Naive thymus-derived CD4-positive, alpha-beta T cell (primary cell): ENCODE measurements at places on chromosomes 12 and 14.
A peak's percentile ranks its signal among the peaks of the same experiment; 100 is the strongest.

GRCh38 chr12:119178544-119179334 lies at the start of gene HSPB8:
TSS of gene HSPB8 (plus strand) at chr12:119178931. CDS start at chr12:119179313, 382 bp downstream.
- H3K27me3 ChIP-seq = no peaks in the 10 kb centered on the region
- no peak for DNase-seq
- H3K4me3 ChIP-seq = no peak within 1 kb of the TSS
- H3K36me3 ChIP-seq = no peaks in the 10 kb centered on the region

DNA sequence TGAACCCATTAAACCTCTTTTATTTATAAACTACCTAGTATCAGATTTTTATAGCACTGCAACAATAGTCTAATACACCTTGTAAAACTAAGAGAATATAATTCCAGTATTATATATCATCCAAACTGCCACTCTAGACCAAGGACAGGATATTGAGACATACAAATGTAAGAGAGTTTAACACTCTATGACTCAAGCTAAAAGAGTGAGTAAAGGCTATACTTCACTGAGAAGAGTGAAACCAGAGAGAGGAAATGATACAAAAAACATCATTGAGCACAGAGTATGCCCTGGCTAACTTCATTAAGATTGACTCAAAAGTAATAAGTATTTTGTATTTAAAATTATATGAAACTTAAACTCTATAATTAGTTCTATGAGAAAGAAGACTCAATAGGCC lies 1951.9 kb upstream of the SEL1L start:
- no peaks in the 10 kb centered on the region for H3K27me3 ChIP-seq
- DNase-seq = no peak
- no peaks in the 10 kb centered on the region for H3K36me3 ChIP-seq
- no peaks in the 10 kb centered on the region for H3K4me1 ChIP-seq
- H3K4me3 ChIP-seq = no peak overlapping the region

GRCh38 chr14:88270776-88271175 lies 52.3 kb downstream of the KCNK10 start:
- no peaks in the 10 kb centered on the region for H3K4me1 ChIP-seq
- DNase-seq = no peak
- no peak overlapping the region for H3K4me3 ChIP-seq
- no peak overlapping the region for H3K27ac ChIP-seq

GRCh38 chr14:100078216-100078803 lies 13.1 kb downstream of the EVL start:
- no peak for DNase-seq
- H3K4me1 ChIP-seq = peaks cover 99% of the 10 kb centered on the region
- peaks cover 26% of the 10 kb centered on the region for H3K36me3 ChIP-seq

DNA sequence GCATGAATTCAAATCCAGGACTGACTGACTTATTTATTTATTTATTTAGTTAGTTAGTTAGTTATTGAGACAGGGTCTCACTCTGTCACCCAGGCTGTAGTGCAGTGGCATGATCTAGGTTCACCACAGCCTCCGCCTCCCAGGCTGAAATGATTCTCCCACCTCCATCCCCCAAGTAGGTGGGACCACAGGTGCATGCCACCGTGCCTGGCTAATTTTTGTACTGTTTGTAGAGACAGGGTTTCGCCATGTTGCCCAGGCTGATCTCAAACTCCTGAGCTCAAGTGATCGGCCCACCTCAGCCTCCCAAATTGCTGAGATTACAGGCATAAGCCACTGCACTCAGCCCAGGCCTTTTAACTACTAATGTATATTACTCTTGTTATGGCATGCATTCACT lies 36.0 kb downstream of the BTG1 start:
- H3K36me3 ChIP-seq = no peaks in the 10 kb centered on the region
- peak overlapping the region; percentile 51 for H3K27ac ChIP-seq
- H3K4me1 ChIP-seq = peaks cover 12% of the 10 kb centered on the region
- no peak overlapping the region for H3K4me3 ChIP-seq
- no peak for DNase-seq
- H3K27me3 ChIP-seq = no peaks in the 10 kb centered on the region

- no peak for DNase-seq
- H3K4me3 ChIP-seq = no peak overlapping the region
- H3K4me1 ChIP-seq = no peaks in the 10 kb centered on the region
These were observed 14.9 kb downstream of the C2CD5 start for GRCh38 chr12:22529281-22530060.

DNA sequence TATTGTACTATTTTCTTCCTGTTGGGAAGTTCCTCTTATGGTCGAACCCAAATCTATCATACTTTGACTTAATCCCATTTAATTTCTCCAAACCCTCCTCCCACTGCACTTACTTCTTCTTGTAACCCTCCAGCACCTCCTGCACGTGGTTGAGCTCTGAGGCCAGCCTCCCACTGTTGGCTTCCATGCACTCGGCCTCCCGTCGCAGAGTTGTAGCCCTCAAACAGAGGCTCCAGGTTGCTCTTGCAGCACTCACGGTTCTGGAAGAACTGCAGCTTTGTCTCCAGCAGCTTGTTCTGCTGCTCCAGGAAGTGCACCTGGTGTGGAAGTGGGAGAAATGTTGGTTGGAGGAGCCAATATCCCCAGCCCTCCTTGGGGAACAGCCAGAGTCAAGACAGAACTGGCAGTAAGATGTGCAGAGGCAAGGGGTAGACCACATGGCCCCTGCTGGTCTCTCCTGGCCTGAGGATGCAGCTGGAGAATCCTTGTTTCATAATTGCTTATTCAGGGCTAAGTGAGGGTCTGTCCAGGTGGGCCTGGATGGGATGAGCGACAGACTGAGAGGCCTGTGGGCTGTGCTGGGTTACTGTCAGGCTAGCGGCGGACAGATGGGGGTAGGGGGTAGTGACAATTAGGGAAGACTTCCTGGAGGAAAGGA lies 18.4 kb upstream of the KRT86 start:
- H3K4me3 ChIP-seq = no peak overlapping the region
- peaks cover 2% of the 10 kb centered on the region for H3K27me3 ChIP-seq
- no peaks in the 10 kb centered on the region for H3K36me3 ChIP-seq
- no peak overlapping the region for H3K27ac ChIP-seq
- H3K4me1 ChIP-seq = no peaks in the 10 kb centered on the region

DNA sequence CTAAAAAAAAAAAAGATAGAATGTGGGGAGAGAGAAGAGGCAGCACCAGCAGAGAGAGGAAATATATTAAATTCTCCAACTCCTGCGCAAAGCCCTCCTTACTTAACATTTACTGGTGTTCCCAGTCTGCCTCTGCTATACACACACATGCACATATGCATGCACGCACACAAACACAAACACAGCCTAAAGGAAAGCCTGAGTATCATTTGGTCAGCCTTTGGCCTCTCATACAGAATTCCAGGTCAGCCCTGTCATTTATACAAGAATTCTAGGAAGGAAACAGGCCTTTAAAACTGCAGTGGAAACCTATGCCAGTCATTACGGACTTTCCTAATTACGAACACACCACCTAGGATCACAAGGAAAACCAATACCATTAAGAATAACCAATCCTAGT lies 269.4 kb downstream of the ITPR2 start:
- no peak overlapping the region for H3K27ac ChIP-seq
- H3K36me3 ChIP-seq = peaks cover 18% of the 10 kb centered on the region
- no peaks in the 10 kb centered on the region for H3K27me3 ChIP-seq
- no peak overlapping the region for H3K4me3 ChIP-seq
- no peak for DNase-seq
- H3K4me1 ChIP-seq = no peaks in the 10 kb centered on the region

GRCh38 chr12:13380297-13380696 lies 183.8 kb downstream of the EMP1 start:
- no peaks in the 10 kb centered on the region for H3K36me3 ChIP-seq
- H3K27me3 ChIP-seq = no peaks in the 10 kb centered on the region
- no peak for DNase-seq
- H3K4me1 ChIP-seq = no peaks in the 10 kb centered on the region
- H3K4me3 ChIP-seq = no peak overlapping the region
- no peak overlapping the region for H3K27ac ChIP-seq

DNA sequence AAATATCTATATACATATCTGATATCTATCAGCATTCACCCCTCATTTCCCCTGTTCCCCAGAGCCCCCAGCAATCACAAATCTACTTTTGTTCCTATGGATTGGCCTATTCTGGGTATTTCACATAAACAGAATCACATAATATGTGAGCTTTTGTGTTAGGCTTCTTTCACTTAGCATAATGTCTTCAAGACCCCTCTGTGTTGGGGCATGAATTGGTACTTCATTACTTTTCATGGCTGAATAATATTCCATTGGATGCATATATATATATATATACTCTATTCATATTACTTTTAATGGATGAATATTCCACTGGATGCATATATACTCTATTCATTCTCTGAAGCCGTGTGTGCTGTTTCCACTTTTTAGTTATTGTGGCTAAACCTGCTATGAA lies 28.7 kb downstream of the CAMKK2 start:
- H3K27me3 ChIP-seq = no peaks in the 10 kb centered on the region
- H3K4me1 ChIP-seq = no peaks in the 10 kb centered on the region
- no peaks in the 10 kb centered on the region for H3K36me3 ChIP-seq
- DNase-seq = no peak
- H3K4me3 ChIP-seq = no peak overlapping the region

DNA sequence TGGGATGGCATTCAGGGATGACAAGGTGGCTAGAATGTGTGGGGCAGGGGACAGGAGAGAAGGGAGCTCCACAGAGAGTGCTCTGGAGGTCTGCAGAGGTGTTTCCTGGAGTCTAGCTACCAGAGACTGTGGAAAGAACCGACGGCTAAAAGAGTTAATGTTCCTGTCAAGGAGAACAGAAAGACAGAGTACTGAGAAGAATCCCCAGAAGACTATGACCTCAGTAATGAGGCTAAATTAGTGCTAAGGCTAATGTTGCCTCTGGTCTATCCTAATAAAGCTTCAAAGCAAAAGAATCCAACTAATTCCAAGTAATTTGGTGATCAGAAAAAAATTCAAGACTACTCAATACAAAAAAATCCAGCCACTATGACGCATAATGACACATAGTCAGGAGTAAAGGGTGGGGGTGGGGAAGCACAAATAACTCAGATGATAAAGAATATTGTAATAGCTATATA lies 44.7 kb downstream of the FERMT2 start:
- H3K4me1 ChIP-seq = no peaks in the 10 kb centered on the region
- no peak overlapping the region for H3K27ac ChIP-seq
- H3K36me3 ChIP-seq = no peaks in the 10 kb centered on the region
- DNase-seq = no peak
- no peaks in the 10 kb centered on the region for H3K27me3 ChIP-seq

GRCh38 chr12:54351341-54351740 lies 12.9 kb downstream of the GPR84 start:
- H3K27ac ChIP-seq = peak overlapping the region; percentile 63
- H3K36me3 ChIP-seq = no peaks in the 10 kb centered on the region
- DNase-seq = no peak
- no peak overlapping the region for H3K4me3 ChIP-seq

DNA sequence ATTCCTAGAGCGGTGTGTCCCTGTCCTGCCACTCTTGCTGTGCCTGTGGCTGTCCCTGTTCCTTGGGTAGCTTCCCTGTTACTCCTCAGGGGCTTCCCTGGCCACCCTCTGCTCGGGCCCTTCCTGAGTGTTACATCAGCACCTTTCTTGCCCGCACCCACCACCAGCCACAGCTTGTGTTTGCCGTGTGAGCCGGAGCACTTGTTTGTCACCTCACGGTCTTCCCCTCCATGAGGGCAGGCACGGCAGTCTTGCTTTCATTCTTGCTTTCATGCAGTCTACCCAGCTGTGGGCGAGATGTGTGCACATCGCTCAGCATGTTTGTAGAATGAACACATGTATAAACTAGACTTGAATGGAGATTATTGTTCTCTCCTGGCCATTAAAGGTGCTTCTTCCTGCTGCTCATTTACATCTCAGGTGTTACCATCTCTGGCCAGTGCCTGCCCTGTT lies 42.0 kb downstream of the TRAF3 start:
- H3K27ac ChIP-seq = no peak overlapping the region
- DNase-seq = no peak
- no peaks in the 10 kb centered on the region for H3K36me3 ChIP-seq
- H3K4me3 ChIP-seq = peak overlapping the region; percentile 34
- H3K4me1 ChIP-seq = peaks cover 16% of the 10 kb centered on the region

DNA sequence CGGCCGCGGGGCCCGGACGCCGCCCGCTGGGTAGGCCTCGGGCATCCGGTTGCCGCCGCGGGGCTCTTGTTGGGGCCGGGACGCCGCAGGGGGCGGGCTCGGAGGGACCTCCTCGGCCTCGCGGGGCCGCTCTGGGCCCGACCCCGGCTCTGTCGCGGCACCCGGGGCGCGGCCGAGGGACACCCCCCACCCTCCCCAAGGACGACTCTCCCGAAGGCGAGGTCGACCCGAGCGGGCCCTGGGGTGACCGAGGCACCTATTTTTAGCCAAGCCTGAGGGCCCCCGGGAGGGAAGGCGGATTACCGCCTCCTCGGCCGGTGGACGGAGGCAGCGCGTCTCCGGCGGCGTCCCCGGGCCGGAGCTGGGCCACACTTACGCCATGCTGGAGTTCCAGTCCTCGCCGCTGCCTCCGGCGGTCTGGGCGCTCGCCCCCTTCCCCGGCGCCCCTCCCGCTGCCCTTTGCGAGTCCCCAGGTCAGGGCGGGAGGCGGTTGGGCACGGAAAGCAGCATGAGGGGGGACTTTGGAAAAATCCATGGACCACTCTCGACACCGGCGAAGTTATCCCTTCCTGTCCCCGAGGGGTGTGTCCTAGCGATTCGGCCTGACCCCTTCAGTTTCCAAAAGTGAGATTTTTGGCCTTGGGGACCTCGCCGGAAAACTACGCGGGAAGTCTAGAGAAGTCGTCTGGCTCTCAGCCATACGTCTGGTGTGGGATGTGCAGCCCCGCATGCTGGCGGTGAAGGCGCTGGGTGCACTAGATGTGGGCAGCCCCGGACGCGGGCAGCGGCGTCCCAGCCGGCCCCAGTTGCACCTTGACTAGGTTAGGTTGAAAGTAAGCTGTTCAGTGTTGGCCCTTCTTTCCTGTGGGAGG lies 699 bp downstream of the KTN1 start:
- peak; percentile 52 for DNase-seq
- peaks cover 4% of the 10 kb centered on the region for H3K36me3 ChIP-seq
- H3K4me1 ChIP-seq = peaks cover 26% of the 10 kb centered on the region
- peak overlapping the region; percentile 86 for H3K27ac ChIP-seq
- H3K4me3 ChIP-seq = peak overlapping the region; percentile 70

- no peaks in the 10 kb centered on the region for H3K27me3 ChIP-seq
- no peak overlapping the region for H3K27ac ChIP-seq
- no peaks in the 10 kb centered on the region for H3K4me1 ChIP-seq
- peak overlapping the region; percentile 1 for H3K4me3 ChIP-seq
- no peaks in the 10 kb centered on the region for H3K36me3 ChIP-seq
These were observed 108.5 kb upstream of the ESRRB start for GRCh38 chr14:76267322-76268046.

DNA sequence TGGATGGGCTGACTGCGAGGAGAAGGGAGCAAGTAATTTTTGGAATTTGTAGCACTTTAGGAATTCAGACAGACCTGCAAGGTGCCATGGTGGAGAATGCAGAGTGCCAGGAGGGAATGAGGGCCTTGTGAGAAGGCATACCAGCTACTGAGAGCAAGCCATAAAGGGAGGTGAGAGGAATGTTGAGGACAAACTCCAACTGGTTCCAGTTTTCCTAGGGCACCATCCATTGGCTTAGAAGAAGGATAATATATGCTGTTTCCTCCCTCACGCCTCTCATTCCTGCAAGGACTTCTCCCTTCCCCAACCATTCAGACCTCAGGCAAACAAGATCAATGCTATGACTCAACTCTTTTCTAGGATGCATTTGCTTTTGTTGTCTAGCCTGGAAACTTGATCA lies 11.2 kb upstream of the DAAM1 start:
- H3K27me3 ChIP-seq = no peaks in the 10 kb centered on the region
- no peak overlapping the region for H3K4me3 ChIP-seq
- no peaks in the 10 kb centered on the region for H3K36me3 ChIP-seq
